ENCODE measurements at places on chromosomes 7 and 10. TPM values are rescaled to one million over a fixed set of nuclear protein-coding genes. Genes with fewer than 3 reads are reported as not detected.

ENKUR gene
- 0.43 TPM for total RNA-seq

HKDC1 gene
- 19.1 TPM for total RNA-seq

OR6V1 gene
- total RNA-seq = not detected

C10orf105 gene
- total RNA-seq = not detected

GPR15LG gene
- not detected for total RNA-seq

GATAD1 gene
- total RNA-seq = 18.9 TPM

CCAR1 gene
- 58.0 TPM for total RNA-seq

MSS51 gene
- 0.36 TPM for total RNA-seq

MYH16 gene
- 0.88 TPM for total RNA-seq

PWWP2B gene
- 11.6 TPM for total RNA-seq

PNLIPRP3 gene
- not detected for total RNA-seq

TMEM178B gene
- 1.2 TPM for total RNA-seq

VPS50 gene
- 7.8 TPM for total RNA-seq

NPFFR1 gene
- total RNA-seq = 0.01 TPM

All from A549 treated with DMSO at 1 μM for 4 hours (cell line).